ENCODE measurements at places on chromosomes 7 and 10.
A peak's percentile ranks its signal among the peaks of the same experiment; 100 is the strongest.

- no peak for DNase-seq
- H3K36me3 ChIP-seq: no peaks in the 10 kb centered on the region
- no peak overlapping the region for H3K27ac ChIP-seq
- H3K4me1 ChIP-seq: peaks cover 5% of the 10 kb centered on the region
- no peak overlapping the region for H3K4me3 ChIP-seq
- H3K27me3 ChIP-seq: no peaks in the 10 kb centered on the region
These were observed 59.9 kb upstream of the COL13A1 start for GRCh38 chr10:69741671-69742355.

DNA sequence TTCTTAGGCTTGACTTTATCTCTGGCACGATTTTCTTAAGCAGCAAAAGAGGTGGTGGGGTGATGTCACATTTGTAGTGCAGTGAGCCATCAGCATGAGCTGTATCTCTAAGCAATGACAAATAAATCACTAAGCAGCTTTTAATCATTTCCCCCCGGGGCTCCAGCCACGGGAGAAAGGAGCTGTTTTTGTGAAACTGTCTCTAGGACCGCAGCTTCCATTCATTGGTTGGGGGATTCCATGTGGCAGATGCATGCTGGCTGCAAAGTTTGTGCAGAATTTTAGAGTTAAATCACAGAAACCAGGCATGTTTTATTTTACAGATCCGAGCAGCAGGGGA is 464 bp downstream of the KIAA1217 start:
- no peaks in the 10 kb centered on the region for H3K36me3 ChIP-seq
- peak overlapping the region; percentile 53 for H3K4me3 ChIP-seq
- DNase-seq: no peak
- no peak overlapping the region for H3K27ac ChIP-seq

- no peaks in the 10 kb centered on the region for H3K36me3 ChIP-seq
- H3K4me1 ChIP-seq: no peaks in the 10 kb centered on the region
- no peak for DNase-seq
- H3K4me3 ChIP-seq: no peak overlapping the region
- H3K27ac ChIP-seq: no peak overlapping the region
- no peaks in the 10 kb centered on the region for H3K27me3 ChIP-seq
These were observed 568.3 kb downstream of the TYW1 start for GRCh38 chr7:67564959-67565358.

DNA sequence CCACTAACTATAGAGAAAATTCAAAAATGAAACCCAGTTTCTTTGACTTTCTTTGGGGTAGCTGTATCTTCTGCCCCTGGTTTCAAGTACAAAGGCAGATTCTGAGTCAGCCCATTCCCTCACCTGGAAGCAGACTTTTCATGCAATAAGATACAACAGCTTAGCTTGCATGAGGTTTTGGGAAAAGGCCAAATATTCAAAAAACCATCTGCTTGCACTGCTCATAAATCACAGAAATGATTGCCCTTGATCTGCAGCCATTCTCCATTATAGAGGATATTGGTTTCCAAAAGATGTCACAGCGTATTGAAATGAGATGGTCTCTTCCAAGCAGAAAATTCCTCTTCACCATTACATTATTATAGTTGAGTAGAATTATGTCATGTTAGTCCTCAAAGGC is 354.0 kb downstream of the PHF14 start:
- no peaks in the 10 kb centered on the region for H3K4me1 ChIP-seq
- no peak overlapping the region for H3K27ac ChIP-seq
- no peaks in the 10 kb centered on the region for H3K27me3 ChIP-seq
- no peak for DNase-seq
- no peaks in the 10 kb centered on the region for H3K36me3 ChIP-seq
- no peak overlapping the region for H3K4me3 ChIP-seq

DNA sequence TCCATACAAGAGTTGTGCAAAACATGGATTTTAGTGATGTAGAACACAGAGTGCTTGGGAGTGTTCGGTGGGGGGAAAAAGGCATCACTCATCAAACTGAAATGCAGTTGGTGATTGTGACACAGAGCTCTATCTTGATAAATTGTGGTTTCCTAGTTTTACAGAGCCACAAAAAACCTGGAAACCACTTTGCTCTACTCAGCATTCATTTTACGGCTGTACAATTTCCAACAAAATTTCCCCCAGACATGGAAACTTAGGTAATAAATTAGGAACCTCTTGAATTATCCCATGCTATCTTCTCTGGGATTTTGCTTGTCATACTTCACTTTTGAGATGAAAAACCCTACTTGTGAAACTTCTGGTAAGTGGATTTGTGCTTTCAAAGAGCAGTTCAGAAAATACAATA is 614.9 kb upstream of the FZD8 start:
- no peaks in the 10 kb centered on the region for H3K36me3 ChIP-seq
- H3K27ac ChIP-seq: no peak overlapping the region
- H3K4me1 ChIP-seq: no peaks in the 10 kb centered on the region
- H3K4me3 ChIP-seq: no peak overlapping the region

- DNase-seq: no peak
- H3K27me3 ChIP-seq: no peaks in the 10 kb centered on the region
- no peaks in the 10 kb centered on the region for H3K36me3 ChIP-seq
- no peak overlapping the region for H3K4me3 ChIP-seq
- H3K4me1 ChIP-seq: no peaks in the 10 kb centered on the region
These were observed 23.6 kb downstream of the EEPD1 start for GRCh38 chr7:36176697-36177096.

- no peak overlapping the region for H3K27ac ChIP-seq
- no peaks in the 10 kb centered on the region for H3K27me3 ChIP-seq
- no peak overlapping the region for H3K4me3 ChIP-seq
- H3K4me1 ChIP-seq: no peaks in the 10 kb centered on the region
- peaks cover 70% of the 10 kb centered on the region for H3K36me3 ChIP-seq
- DNase-seq: no peak
These were observed 11.1 kb downstream of the INTS1 start for GRCh38 chr7:1493129-1493528.

DNA sequence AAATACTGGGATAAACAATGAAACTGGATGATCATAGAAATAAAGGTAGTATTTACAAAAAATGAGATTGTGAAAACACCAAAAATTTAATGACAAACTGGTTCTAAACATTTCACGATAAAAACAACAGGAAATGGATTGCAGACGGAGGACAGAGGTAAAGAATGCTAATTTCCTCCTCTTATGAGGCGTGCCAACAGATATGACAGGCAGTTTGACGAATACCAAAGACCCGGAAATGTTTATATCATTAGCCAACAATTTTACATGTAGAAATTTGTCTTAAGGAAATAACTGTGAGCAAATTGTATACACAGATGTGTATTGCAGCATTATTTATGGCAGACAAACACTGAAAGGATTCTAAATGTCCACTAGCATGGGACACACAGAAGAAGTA is 162.0 kb upstream of the MGMT start:
- no peak overlapping the region for H3K4me3 ChIP-seq
- no peaks in the 10 kb centered on the region for H3K4me1 ChIP-seq
- no peak overlapping the region for H3K27ac ChIP-seq

GRCh38 chr10:70186571-70186970 is 16.3 kb upstream of the SAR1A start:
- H3K4me1 ChIP-seq: no peaks in the 10 kb centered on the region
- H3K27me3 ChIP-seq: no peaks in the 10 kb centered on the region

DNA sequence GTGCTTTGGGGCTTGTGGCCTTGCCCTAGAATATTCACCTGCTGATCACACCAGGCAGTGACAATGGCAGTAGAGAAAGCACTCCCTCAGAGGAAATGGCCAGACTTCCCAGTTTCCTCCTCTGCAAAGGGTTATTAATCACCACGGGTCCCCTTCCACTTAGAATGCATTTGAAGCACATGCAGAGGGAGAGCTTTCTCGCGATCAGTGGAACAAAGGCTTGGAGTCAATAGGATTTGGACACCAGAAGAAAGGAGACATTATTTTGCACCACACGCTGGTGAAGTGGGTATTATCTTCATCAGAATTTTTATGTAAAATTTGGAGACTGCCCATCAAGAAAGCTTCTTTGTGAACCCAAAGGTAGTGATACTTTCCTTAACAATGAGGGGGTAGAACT is 35.4 kb upstream of the INHBA start:
- DNase-seq: no peak
- no peak overlapping the region for H3K4me3 ChIP-seq
- no peaks in the 10 kb centered on the region for H3K36me3 ChIP-seq
- no peak overlapping the region for H3K27ac ChIP-seq

- H3K4me3 ChIP-seq: no peak overlapping the region
- H3K36me3 ChIP-seq: no peaks in the 10 kb centered on the region
- no peaks in the 10 kb centered on the region for H3K27me3 ChIP-seq
- H3K27ac ChIP-seq: no peak overlapping the region
- H3K4me1 ChIP-seq: no peaks in the 10 kb centered on the region
These were observed 137.7 kb downstream of the RTKN2 start for GRCh38 chr10:62130948-62131347.

- H3K4me1 ChIP-seq: no peaks in the 10 kb centered on the region
- no peak overlapping the region for H3K4me3 ChIP-seq
These were observed 225.4 kb downstream of the DKK1 start for GRCh38 chr10:52539463-52539862.

GRCh38 chr10:127441350-127442219 is 107.5 kb upstream of the NPS start:
- no peak overlapping the region for H3K4me3 ChIP-seq
- no peak overlapping the region for H3K27ac ChIP-seq
- H3K27me3 ChIP-seq: no peaks in the 10 kb centered on the region
- DNase-seq: peak; percentile 41

DNA sequence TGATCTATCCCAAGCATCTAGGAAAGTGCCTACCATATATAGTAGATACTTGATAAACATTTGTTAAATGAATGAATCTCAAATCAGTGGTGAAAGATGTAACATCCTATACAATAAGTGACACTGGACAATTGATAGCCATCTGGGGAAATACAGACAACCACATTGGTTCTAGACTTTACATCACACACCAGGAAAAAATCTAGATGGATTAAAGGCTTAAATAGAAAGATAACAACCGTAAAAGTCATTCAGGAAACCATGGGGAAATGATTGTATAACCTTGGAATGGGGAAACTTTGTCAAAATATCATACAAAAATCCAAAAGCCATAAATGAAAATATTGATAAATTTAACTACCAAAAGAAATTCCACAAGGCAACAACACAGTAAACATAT is 7.0 kb upstream of the GARIN1A start:
- H3K4me3 ChIP-seq: no peak overlapping the region
- no peaks in the 10 kb centered on the region for H3K4me1 ChIP-seq

- no peaks in the 10 kb centered on the region for H3K4me1 ChIP-seq
- no peak for DNase-seq
- no peak overlapping the region for H3K4me3 ChIP-seq
- no peak overlapping the region for H3K27ac ChIP-seq
- no peaks in the 10 kb centered on the region for H3K36me3 ChIP-seq
These were observed 100.1 kb upstream of the TMEM72 start for GRCh38 chr10:44811072-44811471.

GRCh38 chr7:24384362-24385030 is 100.5 kb downstream of the NPY start:
- peaks cover 5% of the 10 kb centered on the region for H3K4me1 ChIP-seq
- no peak overlapping the region for H3K4me3 ChIP-seq
- no peaks in the 10 kb centered on the region for H3K36me3 ChIP-seq
- H3K27ac ChIP-seq: no peak overlapping the region
- DNase-seq: no peak

DNA sequence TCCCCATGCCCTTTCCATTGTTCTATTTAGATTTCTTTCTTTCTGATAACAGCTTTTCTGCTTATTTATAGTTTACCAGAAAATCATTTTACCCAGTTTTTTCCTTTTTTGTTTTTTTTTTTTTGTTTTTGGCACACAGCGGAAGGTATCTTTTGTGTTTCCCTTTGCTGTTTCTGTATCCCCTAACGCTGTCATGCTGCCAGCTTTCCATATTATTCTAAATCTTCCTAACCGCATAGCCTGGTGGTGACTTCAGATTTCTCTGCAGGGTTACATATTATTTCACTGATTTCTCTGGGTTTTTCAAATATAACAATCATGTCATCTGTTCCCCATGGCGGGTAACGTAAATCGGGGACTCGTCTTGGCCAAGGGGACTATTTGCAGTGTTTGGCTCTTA is 4.0 kb upstream of the SLC29A4 start:
- H3K4me3 ChIP-seq: no peak overlapping the region
- H3K27me3 ChIP-seq: no peaks in the 10 kb centered on the region
- no peak for DNase-seq
- no peaks in the 10 kb centered on the region for H3K36me3 ChIP-seq

DNA sequence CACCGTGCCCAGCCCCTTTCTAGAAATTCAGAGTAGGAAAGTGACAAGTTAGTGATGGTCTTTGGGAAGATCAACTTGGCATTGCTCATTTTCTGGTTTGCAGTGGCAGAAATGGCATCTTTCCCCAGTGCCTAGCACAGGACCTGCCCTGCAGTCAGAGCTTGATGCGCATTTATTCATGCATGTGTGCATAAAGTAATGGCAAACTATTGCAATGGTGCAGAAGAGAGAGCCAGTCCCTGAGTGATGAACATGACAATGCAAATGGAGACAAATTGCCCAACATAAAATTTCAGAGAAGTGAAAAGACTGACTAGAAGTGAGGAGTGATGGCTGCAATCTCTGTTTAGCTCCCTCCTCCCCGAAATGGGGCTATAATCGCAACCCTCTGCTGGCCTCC is 268.2 kb downstream of the CCSER2 start:
- no peaks in the 10 kb centered on the region for H3K4me1 ChIP-seq
- no peak overlapping the region for H3K27ac ChIP-seq
- no peak for DNase-seq
- H3K4me3 ChIP-seq: no peak overlapping the region

- H3K36me3 ChIP-seq: no peaks in the 10 kb centered on the region
- no peak overlapping the region for H3K4me3 ChIP-seq
- H3K4me1 ChIP-seq: no peaks in the 10 kb centered on the region
- no peak overlapping the region for H3K27ac ChIP-seq
These were observed 73.8 kb downstream of the LANCL2 start for GRCh38 chr7:55438757-55439525.

DNA sequence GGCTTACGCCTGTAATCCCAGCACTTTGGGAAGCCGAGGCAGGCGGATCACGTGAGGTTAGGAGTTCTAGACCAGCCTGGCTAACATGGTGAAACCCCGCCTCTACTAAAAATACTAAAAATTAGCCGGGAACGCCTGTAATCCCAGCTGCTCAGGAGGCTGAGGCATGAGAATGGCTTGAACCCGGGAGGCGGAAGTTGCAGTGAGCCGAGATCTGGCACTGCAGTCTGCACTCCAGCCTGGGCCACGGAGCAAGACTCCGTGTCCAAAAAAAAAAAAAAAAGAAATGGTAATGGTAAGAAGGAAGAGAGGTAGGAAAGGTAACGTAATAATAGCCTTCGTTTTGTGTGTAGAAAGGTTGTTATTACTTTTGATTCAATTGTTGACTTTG is 1.2 kb downstream of the HSPA14 start:
- no peaks in the 10 kb centered on the region for H3K4me1 ChIP-seq
- H3K27ac ChIP-seq: no peak overlapping the region
- H3K36me3 ChIP-seq: peaks cover 14% of the 10 kb centered on the region
- DNase-seq: no peak
- H3K4me3 ChIP-seq: peak overlapping the region; percentile 52

DNA sequence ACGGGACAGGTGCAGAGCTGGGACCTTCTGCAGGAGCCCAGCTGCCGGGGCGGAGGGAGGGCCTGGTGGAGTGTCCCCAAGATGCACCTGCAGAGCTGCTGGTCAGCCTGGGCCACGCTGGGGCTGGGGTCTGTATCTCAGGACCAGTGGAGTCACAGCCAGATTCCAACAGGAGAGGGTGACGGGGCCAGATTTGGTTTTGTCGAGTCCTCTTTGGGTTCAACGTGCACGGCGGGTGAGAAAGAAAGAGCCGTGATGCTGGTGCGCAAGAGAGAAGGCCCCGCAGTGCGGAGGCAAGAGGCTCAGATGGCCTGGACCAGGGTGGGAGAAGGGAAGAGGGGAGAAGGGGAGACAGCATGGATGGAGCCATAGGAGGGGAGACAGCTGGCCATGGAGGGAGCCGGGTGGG is 462.9 kb downstream of the PTPRN2 start:
- H3K36me3 ChIP-seq: no peaks in the 10 kb centered on the region
- no peaks in the 10 kb centered on the region for H3K27me3 ChIP-seq
- H3K4me1 ChIP-seq: no peaks in the 10 kb centered on the region
- no peak overlapping the region for H3K4me3 ChIP-seq
- DNase-seq: no peak

All from iPS DF 6.9 (cell line).